Upper lobe of right lung (tissue), 1 donor: ENCODE measurements at places on chromosomes 12 and 14. TPM values are rescaled to one million over a fixed set of nuclear protein-coding genes. Genes with fewer than 3 reads are reported as not detected.

DNA sequence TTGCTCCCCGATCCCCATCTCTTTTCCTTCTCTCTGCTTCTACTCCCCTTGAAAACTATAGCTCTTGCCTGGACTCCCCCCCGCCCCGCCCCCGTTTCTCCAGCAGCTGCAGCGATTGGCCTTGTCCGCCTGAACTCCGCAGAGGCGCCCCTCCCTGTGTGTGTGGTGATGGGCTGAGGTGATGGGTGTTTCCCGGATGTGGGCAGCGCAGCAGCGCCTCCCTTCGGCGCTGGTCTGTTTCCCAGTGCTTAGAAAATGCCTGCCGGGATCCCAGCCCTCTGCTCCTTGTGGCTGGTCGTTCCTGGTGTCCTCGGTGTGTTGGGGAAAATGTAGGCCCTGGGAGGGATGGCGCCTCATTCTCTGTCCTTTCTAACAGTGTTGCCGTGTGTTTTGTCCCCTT lies 43.3 kb downstream of the GALNT8 start:
- H3K27ac ChIP-seq, result no peak overlapping the region
- no peaks in the 10 kb centered on the region for H3K36me3 ChIP-seq
- no peaks in the 10 kb centered on the region for H3K27me3 ChIP-seq

- no peaks in the 10 kb centered on the region for H3K27me3 ChIP-seq
- no peak overlapping the region for H3K27ac ChIP-seq
- no peaks in the 10 kb centered on the region for H3K36me3 ChIP-seq
Observed at GRCh38 chr12:118350908-118351559, 21.7 kb downstream of the TAOK3 start.

NTS gene
- 0.32 TPM for total RNA-seq

ZCCHC8 gene
- total RNA-seq, result 21.2 TPM

DNA sequence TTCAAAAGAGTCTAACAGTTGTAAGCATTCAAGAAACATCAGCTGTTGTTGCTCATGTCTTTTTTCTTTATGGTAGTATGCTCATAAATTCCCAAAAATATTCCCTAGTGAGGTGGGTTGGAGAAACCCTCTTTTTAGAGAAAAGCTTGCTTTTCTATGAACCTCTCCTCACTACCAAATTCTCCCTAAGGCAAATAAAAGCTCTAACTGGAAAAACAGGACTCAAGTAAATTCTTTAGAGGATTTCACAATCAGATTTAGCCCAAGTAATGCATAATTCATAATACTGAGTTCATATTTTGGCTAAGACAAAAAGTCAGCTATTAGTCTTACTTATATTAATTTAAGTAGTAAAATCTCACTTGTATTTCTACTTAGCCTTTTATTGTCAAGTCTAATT lies 59.1 kb downstream of the DIO2 start:
- H3K36me3 ChIP-seq, result no peaks in the 10 kb centered on the region
- DNase-seq, result no peak

DNA sequence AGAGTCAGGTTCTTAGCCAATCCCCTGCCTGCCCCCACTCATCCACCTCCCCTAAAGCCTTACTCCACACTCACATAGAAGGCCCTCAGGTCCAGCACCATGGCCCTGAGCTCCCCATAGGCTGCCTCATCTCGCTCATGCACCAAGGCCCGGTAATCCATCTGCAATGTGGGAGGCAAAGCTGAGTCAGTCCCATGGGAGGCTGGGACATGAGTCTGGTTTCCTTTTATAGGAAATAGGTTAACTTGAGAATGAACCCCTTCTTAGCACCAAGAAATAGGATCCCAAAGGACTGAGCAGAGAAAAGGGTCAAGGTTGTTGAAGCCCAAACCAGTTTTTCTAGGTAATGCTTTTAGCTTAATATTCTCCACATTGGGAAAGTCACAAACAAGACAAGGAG lies 2.1 kb upstream of the EMC9 start:
- H3K4me3 ChIP-seq, result no peak overlapping the region
- peaks cover 33% of the 10 kb centered on the region for H3K4me1 ChIP-seq
- H3K36me3 ChIP-seq, result peaks cover 23% of the 10 kb centered on the region
- no peaks in the 10 kb centered on the region for H3K27me3 ChIP-seq
- no peak overlapping the region for H3K27ac ChIP-seq

KRT3 gene
- total RNA-seq, result not detected

DNA sequence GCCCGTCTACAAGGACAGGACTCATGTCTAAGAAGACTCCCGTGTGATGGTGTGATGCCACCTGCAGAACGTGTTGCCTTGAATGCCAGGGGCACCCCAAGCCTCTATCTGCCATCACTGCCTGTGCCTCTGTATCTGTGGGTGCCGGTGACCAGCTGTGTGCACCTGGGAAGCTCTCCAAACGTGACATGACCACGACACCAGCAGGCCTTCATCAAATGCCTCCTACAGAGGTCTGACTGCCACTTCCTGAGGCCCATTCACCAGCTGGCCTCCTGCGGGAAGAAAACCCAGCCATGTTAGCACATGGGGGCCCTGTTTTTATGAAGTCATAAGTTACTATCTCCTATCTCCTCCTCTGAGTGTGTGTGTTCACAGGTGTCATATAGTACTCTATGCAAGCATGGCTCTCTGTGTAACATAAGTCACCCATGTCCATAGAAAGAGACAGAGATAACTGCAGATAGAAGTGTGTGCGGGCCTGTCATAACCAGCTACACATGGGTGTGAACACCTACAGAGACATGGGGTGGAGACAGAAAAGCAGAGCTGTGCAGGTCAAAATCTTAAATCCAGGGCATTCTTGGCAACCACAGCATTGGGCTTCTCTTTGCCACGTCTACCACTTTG lies 18.3 kb upstream of the SERPINA4 start:
- no peak for DNase-seq
- H3K36me3 ChIP-seq, result no peaks in the 10 kb centered on the region
- no peak overlapping the region for H3K27ac ChIP-seq
- no peak overlapping the region for H3K4me3 ChIP-seq
- H3K4me1 ChIP-seq, result no peaks in the 10 kb centered on the region

TROAP gene
- 0.96 TPM for total RNA-seq

DNA sequence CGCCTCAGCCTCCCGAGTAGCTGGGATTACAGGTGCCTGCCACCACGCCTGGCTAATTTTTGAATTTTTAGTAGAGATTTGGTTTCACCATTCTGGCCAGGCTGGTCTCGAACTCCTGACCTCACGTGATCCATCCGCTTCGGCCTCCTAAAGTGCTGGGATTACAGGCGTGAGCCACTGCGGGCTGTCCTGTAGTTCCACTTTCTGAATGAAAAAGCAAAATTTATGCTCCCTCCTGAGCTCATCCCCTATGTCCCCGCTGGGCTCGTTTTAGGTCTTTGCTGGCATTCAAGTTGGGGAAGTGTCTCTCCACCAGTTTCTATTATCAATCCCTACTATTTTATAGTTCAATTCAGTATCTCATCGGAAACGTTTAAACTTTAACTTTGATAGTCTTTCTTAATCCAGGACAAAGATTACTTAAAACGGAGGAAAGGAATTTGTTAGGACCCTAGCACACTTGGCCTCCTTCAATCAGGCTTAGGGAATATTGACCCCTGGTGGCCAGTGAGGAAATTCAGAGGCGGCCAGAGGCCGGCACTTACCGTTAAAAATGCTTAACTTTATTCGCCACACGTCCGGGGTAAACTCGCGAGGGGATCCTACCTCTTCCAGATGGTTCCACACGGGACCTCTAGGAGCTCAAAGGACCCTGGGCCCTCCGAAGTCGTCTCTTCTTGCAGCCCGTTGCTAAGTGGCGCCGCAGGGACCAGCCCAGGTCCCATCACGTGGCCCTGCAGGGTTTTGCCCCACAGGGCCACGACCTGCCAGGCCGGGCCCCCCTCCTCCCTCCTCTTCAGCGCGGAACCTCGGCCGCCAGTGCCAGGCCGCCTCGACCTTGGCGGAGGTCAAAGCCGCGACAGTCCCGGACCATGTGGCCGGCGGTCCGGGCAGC lies 11.4 kb upstream of the DNAL1 start:
- H3K27me3 ChIP-seq, result no peaks in the 10 kb centered on the region
- DNase-seq, result peak; percentile 84
- H3K36me3 ChIP-seq, result no peaks in the 10 kb centered on the region
- H3K4me3 ChIP-seq, result peak overlapping the region; percentile 59

KRT77 gene
- not detected for total RNA-seq

- no peak overlapping the region for H3K4me3 ChIP-seq
- no peaks in the 10 kb centered on the region for H3K36me3 ChIP-seq
- H3K27me3 ChIP-seq, result no peaks in the 10 kb centered on the region
- no peak overlapping the region for H3K27ac ChIP-seq
- peaks cover 14% of the 10 kb centered on the region for H3K4me1 ChIP-seq
Observed at GRCh38 chr14:59247801-59248584, 59.5 kb downstream of the DAAM1 start.

DNA sequence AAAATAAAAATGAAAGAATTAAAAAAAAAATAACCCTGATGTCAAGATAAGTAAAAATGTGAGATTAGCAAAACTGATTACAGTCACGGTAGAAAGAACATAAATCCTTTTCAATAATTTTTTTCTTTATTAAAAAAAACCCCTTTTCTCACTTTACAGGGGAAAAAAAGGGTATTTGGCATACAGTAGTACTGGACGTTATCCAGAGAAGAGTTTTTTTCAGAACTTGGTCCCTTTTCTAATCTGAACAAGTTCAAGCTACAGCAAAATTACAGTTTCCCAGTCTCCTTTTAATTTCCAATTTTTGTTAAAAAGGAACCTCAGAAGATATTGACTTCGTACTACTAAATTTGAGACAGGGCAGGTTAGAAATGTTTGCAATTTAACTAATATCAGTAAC lies 134.7 kb upstream of the DCN start:
- no peaks in the 10 kb centered on the region for H3K36me3 ChIP-seq
- H3K27ac ChIP-seq, result no peak overlapping the region
- H3K27me3 ChIP-seq, result no peaks in the 10 kb centered on the region
- no peaks in the 10 kb centered on the region for H3K4me1 ChIP-seq
- no peak overlapping the region for H3K4me3 ChIP-seq
- no peak for DNase-seq

AKAP5 gene
- 3.6 TPM for total RNA-seq

GPR68 gene
- 6.3 TPM for total RNA-seq

- no peaks in the 10 kb centered on the region for H3K36me3 ChIP-seq
- H3K27me3 ChIP-seq, result no peaks in the 10 kb centered on the region
- H3K4me3 ChIP-seq, result no peak overlapping the region
- H3K27ac ChIP-seq, result no peak overlapping the region
- H3K4me1 ChIP-seq, result no peaks in the 10 kb centered on the region
Observed at GRCh38 chr12:59294221-59294620, 301.6 kb upstream of the SLC16A7 start.

CCDC77 gene
- 5.7 TPM for total RNA-seq

DNA sequence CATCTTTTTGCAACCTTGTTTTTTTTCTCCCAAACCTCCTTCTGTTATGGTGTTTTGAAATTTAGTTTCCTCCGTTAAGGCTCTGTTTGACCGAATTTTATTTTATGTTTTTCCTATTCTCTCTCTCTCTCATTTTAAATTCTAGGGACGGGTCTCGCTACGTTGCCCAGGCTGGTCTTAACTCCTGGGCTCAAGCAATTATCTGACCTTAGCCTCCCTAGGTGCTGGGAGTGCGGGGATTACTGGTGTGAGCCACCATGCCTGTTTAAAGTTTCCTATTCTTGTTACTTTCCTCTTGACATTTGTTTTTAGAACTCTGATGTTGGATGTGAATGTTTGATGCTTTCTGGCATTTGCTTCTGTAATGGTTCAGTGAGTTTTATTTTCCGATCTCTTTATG lies 1.0 kb downstream of the ZC3H14 start:
- peaks cover 14% of the 10 kb centered on the region for H3K36me3 ChIP-seq
- DNase-seq, result no peak
- H3K27me3 ChIP-seq, result no peaks in the 10 kb centered on the region
- H3K4me3 ChIP-seq, result peak overlapping the region; percentile 91

GRCh38 chr14:66072190-66073084 lies 413.7 kb upstream of the CCDC196 start:
- H3K4me3 ChIP-seq, result no peak overlapping the region
- no peaks in the 10 kb centered on the region for H3K27me3 ChIP-seq
- DNase-seq, result no peak
- H3K27ac ChIP-seq, result no peak overlapping the region
- H3K4me1 ChIP-seq, result no peaks in the 10 kb centered on the region
- no peaks in the 10 kb centered on the region for H3K36me3 ChIP-seq

DNA sequence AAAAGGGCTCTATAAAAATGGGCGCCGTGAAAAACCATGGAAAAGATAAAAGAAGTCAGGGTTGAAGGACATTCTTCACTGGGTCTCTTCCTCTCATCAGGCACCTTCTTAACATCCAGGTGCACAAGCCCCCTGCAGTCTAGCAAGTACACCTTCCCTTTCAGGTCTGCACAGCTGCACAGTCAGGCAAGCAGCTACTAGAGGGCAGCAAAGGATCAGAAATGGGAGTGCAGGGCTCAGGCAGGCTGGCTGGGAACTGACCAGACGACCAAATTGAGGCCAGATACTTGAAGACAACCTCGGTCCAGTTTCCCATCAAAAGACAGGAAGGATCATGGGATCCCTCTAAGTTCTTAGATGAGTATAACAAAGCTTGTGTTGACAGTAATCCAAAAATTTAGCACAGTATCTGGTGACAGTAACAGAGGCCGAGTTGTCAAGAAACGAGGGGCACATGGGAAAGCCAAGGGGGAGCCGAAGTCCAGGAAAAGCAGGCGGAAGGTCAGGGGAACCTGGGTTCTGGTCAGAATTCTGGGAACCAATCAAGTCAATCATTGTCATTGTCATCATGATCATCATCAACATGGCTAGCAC lies 10.1 kb upstream of the GRIP1 start:
- H3K36me3 ChIP-seq, result no peaks in the 10 kb centered on the region
- no peak overlapping the region for H3K4me3 ChIP-seq
- H3K4me1 ChIP-seq, result no peaks in the 10 kb centered on the region

- H3K36me3 ChIP-seq, result peaks cover 55% of the 10 kb centered on the region
- DNase-seq, result no peak
- no peak overlapping the region for H3K27ac ChIP-seq
- H3K27me3 ChIP-seq, result no peaks in the 10 kb centered on the region
- no peak overlapping the region for H3K4me3 ChIP-seq
- peaks cover 18% of the 10 kb centered on the region for H3K4me1 ChIP-seq
Observed at GRCh38 chr12:57000393-57000792, 6.0 kb downstream of the ZBTB39 start.

PYGL gene
- 46.3 TPM for total RNA-seq

DNA sequence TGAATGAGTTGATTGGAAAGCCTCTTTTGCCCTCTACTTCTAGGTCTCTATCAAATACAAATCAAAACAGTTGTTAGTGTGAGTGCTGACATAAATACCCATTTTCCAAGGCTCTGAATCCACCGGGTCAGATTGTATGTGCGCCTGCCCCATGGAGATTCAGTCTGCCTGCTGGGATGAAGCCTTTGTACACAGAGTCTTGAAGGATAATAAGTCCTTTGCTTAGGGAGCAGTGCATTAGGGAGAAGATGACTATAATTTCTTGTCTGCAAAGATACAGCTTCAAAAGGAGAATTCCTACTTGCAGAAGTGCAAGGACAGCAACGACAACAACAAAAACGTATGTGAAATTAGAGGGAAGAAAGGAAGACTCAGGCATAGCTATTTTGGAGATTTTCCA lies 90.3 kb upstream of the VRK1 start:
- no peak for DNase-seq
- H3K4me1 ChIP-seq, result no peaks in the 10 kb centered on the region
- H3K27ac ChIP-seq, result no peak overlapping the region
- H3K36me3 ChIP-seq, result no peaks in the 10 kb centered on the region
- H3K27me3 ChIP-seq, result peaks cover 3% of the 10 kb centered on the region

DNA sequence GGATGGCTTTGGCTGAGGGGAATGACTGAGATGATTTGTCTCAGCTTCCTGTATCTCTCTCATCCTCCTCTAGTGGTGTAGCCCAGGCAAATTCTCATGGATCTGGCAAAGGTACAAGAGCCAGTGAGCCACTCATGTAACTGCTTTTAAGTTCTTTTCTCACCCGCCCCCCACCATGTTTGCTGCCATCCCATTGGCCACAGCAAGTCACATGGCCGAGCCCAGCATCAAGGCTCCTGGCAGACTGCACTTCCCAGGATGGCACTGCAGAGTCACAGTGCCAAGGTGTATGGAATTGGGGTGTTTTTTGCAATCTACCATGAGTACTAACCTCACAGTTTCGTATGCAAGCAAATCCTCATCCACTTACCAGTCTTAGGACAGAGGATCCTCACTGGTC lies 50.9 kb downstream of the CHST11 start:
- H3K27ac ChIP-seq, result no peak overlapping the region
- no peak overlapping the region for H3K4me3 ChIP-seq
- peaks cover 25% of the 10 kb centered on the region for H3K4me1 ChIP-seq
